Esophagus muscularis mucosa (tissue), 4 donors: ENCODE measurements at places on chromosomes 6 and 20. TPM values are rescaled to one million over a fixed set of nuclear protein-coding genes. Genes with fewer than 3 reads are reported as not detected.

Gene COL21A1
- 8.3 TPM for total RNA-seq

GRCh38 chr6:52937908-52938307 lies 28.4 kb upstream of the GSTA3 start:
- H3K36me3 ChIP-seq: no peaks in the 10 kb centered on the region
- no peaks in the 10 kb centered on the region for H3K4me1 ChIP-seq
- no peaks in the 10 kb centered on the region for H3K27me3 ChIP-seq

GRCh38 chr20:53180928-53181362 lies 208.8 kb downstream of the TSHZ2 start:
- H3K27ac ChIP-seq: no peak overlapping the region
- H3K4me1 ChIP-seq: no peaks in the 10 kb centered on the region
- H3K4me3 ChIP-seq: no peak overlapping the region

Gene GNMT
- 3.6 TPM for total RNA-seq

GRCh38 chr6:35300848-35301247 lies 3.2 kb downstream of the DEF6 start:
- no peak overlapping the region for H3K4me3 ChIP-seq
- peaks cover 18% of the 10 kb centered on the region for H3K4me1 ChIP-seq
- H3K27me3 ChIP-seq: no peaks in the 10 kb centered on the region
- DNase-seq: no peak

DNA sequence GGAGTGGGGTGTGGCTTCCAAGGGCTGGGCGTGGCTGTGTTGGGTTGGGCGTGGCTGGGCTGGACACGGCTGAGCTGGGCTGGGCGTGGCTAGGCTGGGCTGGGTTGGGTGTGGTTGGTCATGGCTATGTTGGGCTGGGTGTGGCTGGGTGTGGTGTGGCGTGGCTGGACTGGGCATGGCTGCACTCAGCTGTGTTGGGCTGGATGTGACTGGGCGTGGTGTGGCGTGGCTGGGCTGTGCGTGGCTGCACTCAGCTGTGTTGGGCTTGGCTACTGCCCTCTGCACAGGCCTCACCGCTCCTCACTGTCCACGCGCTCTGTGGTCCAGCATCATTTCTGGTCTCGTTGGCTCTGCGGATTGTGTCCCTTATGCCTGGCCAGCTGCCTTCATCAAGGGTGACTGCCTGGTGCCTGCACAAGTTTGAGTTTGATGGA lies 43.5 kb upstream of the SLCO4A1 start:
- peaks cover 11% of the 10 kb centered on the region for H3K4me1 ChIP-seq
- H3K4me3 ChIP-seq: no peak overlapping the region
- H3K36me3 ChIP-seq: no peaks in the 10 kb centered on the region
- peaks cover 23% of the 10 kb centered on the region for H3K27me3 ChIP-seq

DNA sequence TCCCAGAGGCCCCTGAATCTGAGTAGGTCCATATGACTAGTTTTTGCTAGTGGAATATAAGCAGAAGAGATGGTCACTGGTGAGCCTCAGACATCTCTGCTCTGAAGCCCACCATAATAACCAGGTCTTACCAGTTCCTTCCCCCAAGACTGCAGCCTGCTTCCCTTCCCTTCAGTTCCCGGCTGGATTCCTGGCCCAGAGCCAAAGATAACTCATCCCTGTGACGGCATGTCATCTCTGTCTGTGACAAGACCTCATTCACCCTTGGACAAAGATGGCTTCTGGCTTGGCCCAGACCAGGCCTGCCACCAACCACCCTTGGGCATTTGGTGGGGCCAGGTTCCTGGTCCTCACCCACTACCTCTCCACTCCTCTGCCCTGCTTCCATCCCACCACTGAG lies 145.5 kb upstream of the TOP1 start:
- H3K27ac ChIP-seq: no peak overlapping the region
- no peaks in the 10 kb centered on the region for H3K27me3 ChIP-seq
- no peak overlapping the region for H3K4me3 ChIP-seq
- H3K4me1 ChIP-seq: no peaks in the 10 kb centered on the region
- no peak for DNase-seq
- no peaks in the 10 kb centered on the region for H3K36me3 ChIP-seq

DNA sequence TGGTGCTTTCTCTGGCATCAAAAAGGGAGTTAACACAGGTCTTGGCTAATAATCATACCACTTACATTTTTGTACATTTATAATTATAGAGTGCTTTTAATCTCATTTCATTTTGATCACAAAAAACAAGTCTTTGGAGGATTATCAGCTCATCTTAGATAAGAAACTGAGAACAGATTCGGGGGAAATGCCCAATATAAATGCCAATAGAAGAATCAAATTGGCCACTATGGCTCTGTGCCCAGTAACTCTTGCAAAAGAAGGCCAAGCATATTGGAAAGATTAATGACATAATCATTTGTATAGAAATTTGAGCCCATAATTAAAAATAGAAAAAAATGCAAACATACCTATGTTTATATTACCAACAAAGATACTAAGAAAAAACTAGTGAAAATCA lies 42.5 kb downstream of the IPCEF1 start:
- H3K27ac ChIP-seq: no peak overlapping the region
- H3K27me3 ChIP-seq: no peaks in the 10 kb centered on the region
- no peaks in the 10 kb centered on the region for H3K4me1 ChIP-seq
- no peak overlapping the region for H3K4me3 ChIP-seq
- DNase-seq: no peak
